Epithelial cell of proximal tubule (primary cell): ENCODE measurements at places on chromosomes 4 and X.

DNA sequence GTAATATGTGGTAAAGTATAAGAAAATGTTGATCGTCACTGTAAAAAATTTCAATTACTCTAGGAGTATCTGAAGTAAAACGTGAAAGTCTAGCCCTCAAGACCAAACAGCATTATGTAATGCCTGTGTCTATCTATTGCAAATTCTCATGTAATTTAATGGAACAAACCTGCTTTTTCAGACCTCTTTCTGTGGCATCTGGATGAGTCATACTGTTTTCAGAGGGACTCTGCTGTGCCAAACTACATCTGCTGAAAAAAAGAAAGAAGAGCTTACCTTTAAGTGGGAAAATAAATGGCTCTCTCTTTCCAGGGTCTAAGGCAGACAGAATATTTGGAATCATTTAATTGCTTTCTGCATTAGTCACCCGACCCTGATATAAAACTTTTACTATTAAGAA lies 89.8 kb upstream of the ARMCX2 start:
- DNase-seq: no peak

- no peak for DNase-seq
Observed at GRCh38 chr4:100369871-100370270, 148.0 kb downstream of the EMCN start.

DNA sequence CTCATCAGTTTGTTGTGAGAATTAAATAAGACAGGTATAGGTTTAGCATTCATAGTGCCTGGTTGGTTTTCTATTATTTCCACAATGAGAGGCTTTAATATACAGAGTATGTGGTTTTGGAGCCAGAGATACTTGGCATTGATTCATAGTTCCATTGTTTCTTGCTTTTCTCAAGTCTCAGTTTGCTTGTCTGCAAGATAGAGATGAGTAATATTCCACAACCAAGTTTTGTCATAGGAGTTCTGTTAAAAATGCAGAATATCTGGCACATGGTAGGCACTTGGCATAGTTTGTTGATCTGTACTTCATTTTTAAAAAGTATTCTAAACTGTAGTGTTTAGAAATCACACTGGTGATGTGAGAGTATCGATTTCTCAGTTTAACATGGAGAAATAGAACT lies 37.5 kb upstream of the EDA2R start:
- no peak for DNase-seq

DNA sequence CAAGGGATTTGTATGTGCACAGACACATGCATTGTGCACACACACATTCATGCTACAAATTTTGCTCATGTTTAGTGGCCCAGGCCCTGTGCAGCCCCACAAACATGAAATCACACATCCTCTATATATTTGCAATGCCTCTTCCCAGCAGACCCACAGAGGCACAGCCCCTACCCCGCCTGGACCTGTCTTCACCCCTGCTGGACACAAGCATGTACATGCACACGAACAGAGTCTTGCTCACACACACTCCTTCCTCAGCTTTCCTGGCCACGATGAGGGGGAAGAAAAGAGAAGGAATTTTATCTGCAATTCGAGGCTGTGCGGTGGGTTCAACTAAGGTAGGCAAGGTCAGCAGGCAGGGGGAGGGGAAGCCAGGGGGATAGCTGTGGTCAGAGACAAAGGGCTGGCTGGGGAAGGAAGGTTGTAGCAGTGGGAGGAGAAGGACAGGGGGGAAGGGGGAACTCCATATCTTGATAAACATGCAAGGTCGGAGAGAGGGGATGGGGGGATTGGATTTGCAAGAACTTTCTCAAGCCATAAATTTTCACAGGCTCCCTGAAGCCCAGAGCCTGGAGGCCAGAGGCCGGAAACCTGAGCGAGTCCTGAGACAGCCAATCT lies 156.4 kb downstream of the EFNB1 start:
- no peak for DNase-seq

DNA sequence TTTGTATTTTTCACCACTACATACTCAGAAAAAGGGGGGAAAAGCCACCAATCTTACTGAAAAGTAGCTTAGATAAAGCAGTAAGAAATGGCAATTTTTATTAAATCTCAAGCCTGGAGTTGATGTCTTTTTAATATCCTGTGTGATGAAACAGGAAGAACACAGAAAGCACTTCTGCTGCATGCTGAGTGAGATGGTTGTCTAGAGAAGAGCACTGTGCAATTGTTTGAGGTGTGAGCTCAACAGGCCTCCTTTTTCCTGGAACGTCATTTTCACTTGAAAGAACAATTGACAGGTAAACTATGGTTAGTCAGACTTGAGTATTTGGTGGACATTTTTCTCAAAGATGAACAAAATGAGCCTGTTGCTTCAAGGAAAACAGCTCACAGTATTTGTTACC lies 73.9 kb downstream of the RTL5 start:
- DNase-seq: no peak

DNA sequence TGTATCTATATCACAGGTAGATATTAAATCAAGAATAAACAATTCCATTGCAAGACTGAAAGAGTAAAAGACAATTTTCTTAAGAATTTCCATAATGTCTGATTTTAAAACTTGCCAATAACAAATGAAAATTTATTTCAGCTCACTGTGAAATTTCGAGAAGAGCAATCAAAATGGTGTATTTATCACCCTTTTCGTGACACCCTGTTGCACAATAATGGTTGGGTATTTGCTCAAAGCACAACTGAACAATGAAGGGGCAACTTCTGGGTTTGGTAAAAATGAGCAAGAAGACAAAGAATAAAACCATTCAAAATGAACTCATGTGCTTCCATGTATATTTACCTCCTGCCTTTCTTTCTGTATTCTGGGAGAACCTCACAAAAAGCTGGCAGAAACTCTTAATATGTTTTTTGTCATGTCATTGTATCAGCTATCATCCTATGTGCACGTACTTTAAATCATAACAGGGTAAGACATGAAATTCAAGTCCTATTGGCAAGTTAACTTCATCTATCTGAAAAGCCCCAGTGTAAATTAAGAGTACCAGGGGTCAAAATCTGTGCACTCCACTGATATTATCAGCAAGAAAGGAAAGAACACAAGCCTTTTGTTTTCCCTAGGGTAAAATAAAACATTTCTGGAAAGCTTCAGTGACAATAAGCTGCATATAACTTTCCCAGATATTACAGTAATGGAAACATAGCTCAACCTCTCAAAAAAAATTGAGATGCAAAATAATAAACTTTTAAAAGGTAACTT lies 126.9 kb upstream of the CBR4 start:
- DNase-seq: no peak

DNA sequence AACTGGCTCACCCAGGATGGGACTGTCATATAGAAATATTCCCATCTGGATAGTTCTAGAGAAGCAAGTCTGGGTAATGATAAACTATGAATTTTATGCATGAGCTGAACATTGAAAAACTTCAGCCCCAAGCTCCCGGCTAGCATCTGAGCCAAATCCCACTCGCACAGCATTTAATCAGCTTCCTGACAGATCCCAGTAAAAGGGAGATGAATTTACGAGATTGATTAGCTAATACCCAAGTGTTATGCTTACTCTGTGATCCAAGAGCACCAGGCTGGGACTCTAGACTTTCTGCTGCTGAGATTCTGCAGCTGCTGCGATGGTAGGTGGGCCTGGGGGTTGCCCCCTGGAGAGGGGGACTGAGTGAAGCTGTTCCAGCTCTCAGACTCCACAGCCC lies 28.0 kb downstream of the FRMPD3 start:
- no peak for DNase-seq

DNA sequence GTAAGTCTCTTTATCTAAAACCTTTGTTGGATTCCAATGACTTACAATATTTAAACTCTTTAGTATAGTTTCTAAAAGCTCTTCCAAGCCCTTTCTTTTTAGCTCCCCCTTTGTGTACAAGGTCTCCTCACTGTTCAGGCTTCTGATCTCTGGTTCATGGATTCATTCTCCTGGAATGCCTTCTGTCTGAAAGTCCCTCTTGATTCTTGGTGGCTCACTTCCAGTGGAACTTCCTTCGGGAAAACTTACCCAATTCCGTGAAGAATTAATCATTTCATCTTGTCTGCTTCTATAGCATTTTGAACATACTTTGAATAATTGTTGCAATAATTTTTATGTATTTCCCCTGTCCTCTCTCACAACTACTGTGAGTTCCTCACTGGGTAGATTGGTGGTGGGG lies 3.6 kb downstream of the ARHGAP24 start:
- no peak for DNase-seq

- DNase-seq: no peak
Observed at GRCh38 chrX:13077168-13077567, 32.7 kb upstream of the FAM9C start.

DNA sequence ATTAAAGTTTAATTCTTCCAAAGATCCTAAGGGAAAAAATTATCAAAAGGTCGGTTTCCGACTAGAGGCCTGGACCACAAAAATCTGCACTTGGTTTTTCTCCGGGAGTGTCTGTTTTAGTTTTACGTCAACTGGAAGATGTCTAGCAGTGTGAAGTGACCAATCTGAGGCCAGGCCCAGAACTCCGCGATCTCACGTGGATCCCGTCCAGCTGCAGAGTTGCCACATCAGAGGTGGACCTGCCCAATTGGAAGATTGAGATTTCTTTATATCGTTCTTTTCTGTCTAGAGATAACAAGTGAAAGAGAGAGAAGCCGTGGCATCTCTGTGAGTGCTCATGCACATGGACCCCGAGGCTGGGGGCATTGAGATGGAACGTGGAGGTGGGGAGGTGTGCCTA lies 115.8 kb downstream of the AFF1 start:
- no peak for DNase-seq
